Activated gamma-delta T cell treated with Interleukin-2 at 50 U/mL for 16 hours (primary cell): ENCODE measurements at places on chromosomes 5 and 9.

DNA sequence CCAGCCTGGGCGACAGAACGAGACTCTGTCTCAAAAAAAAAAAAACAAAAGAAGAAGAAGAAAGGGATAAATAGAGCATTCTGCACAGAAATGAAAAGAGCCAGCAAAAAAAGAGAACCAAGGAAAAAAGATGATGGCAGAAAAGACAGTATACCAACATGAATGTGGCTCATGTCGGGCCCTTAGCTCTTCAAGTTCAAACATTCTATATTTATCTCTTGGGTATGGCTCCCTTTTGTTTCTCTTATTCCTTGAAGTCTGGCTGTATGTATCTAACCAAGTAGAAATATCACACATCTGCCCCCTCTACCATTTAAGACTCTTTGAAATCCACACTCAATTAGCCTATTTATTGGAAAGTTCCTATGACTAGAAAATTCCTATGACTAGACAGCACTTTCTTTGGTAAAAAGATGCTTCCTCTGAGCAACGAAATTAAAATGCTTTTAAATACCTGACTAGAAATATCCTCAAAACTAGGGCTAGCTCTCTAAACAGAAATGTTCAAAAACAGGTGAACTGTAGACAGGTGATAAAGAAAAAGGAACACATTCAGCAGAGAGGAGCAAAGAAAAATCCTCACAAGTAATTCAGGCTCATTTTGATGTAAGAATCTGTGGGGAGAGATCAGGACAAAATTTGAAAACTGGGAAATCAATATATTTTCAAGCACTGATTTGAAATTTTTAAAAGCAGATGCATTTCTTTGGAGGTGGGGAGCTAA lies 2.6 kb downstream of the SELENOP start:
- no peak for DNase-seq

GRCh38 chr9:38287420-38287985 lies 105.0 kb upstream of the ALDH1B1 start:
- no peak for DNase-seq

DNA sequence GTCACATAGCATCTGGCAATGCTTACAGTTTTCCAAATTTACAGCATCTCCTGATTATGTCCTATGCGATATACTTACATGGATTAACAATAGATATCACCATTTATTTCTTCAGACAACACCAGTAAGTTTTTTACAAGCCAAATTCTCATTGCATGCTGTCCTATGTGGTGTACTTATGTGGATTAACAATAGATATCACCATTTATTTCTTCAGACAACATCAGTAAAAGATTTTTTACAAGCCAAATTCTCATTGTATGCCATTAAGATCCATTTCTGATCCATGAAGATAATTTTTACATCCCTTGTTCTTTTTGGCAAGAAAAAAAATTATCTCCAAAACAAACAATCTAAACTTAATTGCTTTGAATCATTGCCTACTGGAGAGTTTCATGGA lies 340.9 kb downstream of the KCNN2 start:
- no peak for DNase-seq

DNA sequence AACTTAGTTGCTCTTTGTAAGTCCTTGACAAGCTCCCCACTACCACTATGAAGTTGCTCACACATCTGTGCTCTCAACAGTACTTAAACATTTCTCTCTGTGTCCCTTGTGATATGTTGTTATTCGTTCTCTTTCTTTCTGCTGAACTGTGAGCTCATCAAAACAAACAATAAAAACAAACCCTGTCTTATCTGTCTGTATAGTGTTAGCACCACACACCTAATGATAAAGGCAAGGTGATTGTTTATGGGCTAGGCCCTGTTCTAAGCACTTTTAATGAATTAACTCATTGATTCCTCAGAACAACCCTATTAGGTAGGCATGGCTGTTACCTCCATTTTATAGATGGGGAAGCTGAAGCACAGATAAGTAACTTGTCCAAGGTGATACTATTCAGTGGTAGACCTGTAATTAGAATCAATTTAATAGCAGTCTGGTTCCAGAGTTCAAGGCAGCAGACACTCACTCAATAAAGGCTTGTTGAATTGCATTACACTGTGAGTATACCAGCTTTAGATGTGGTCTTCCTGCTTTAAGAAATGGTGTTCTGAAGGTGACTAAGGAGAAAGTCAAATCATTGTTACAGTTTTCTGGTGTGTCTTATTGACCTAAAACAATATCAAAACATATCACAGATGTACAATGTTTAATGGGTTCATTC lies 153.6 kb upstream of the ELL2 start:
- DNase-seq, result no peak

- no peak for DNase-seq
Measured at GRCh38 chr9:93308676-93309075, 124.7 kb downstream of the WNK2 start.

GRCh38 chr5:82794876-82795275 lies 282.3 kb downstream of the TMEM167A start:
- no peak for DNase-seq

GRCh38 chr5:66824476-66824875 lies 228.3 kb downstream of the MAST4 start:
- DNase-seq, result no peak

DNA sequence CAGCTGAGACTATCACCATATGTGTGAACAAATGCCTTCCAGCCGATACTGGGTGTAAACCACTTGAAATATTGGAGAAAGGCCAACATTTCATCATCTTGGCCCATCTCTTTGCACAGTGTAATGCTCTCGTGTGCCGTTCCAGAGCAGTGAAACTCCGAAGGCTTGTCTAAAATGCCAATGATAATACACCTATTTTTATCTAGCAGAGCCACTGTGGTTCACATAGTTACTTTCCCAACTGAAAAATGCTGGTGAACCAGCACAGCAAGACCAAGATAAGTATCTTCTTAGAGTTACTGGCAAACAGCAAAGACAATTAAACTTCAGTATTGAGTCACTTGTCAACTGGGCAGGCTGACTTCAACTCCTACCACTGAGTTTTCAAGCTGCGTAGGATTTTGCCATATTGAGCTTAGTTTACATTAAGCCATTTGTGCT lies 379.9 kb upstream of the ACTBL2 start:
- no peak for DNase-seq

- DNase-seq, result no peak
Measured at GRCh38 chr5:130171699-130172098, 267.4 kb downstream of the CHSY3 start.

DNA sequence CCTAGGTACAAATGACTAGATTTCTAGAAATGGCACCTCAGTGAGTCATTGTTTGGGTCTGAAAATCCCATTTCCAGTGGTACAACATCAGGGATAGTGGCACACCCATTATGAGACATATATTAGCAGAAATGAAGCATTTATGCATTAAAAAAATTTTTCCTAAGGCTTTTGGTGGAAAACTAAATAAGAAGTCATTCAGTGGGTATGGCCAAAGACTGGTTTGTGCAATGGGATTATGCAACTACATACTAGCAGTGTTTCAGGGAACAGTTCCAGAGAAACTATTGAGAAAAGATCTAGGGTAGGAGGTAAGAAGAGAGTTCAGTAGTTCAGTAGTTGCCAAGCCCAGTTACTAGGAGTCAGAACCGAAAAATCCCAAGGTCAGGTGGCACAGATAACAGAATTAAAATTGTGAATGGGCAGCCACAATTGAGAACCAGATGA lies 106.5 kb upstream of the HAPLN1 start:
- DNase-seq, result no peak

GRCh38 chr5:154494036-154494435 lies 16.0 kb upstream of the HAND1 start:
- no peak for DNase-seq

DNA sequence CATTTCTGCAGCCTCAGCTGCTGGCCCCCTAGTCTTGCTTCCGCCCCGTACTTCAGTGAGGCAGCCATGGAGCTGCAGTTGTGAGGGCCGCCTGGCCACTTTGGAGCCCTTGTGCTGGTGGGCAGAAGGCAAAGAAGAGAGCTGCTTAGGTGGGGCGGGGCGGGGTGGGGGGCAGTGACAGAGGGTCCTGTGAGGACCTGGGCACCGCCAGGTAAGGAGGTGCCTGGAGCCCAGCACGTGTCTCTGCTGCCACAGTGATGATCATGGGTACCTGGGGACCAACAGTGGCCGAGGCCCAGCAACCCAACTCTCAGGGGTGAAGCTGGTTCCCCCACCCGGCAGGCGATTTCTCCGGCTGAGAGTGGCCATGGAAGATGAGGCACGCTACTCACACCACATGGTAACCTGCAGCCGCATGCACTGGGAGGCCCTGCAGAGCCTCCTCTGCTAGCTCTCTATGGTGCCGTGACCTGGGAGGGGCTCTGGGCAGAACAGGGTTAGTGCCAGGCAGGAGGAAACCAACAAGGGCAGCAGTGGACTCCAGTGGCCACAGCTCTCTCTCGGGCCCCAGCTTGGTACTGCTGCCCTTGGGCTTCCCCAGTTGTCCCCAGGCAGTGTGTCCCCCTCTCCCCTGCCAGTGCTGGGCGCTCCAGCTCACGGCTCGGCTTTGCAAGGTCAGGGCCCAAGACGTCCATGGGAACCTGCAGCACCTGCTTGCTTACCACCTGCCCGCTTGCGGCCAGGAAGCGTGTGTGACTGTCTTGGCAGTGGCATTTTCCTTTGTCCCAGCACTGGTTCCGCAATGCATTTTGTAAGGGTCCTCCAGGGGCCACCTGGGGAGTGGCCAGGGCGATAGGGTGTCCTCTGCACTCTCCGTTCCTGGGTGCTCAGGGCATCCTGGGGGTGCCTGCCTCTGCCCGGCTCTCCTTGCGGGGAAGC lies 24.0 kb downstream of the NDUFS6 start:
- no peak for DNase-seq

GRCh38 chr5:59485629-59486439 lies 407.7 kb downstream of the PDE4D start:
- DNase-seq, result no peak

- DNase-seq, result no peak
Measured at GRCh38 chr9:134350416-134350994, 24.2 kb downstream of the RXRA start.

DNA sequence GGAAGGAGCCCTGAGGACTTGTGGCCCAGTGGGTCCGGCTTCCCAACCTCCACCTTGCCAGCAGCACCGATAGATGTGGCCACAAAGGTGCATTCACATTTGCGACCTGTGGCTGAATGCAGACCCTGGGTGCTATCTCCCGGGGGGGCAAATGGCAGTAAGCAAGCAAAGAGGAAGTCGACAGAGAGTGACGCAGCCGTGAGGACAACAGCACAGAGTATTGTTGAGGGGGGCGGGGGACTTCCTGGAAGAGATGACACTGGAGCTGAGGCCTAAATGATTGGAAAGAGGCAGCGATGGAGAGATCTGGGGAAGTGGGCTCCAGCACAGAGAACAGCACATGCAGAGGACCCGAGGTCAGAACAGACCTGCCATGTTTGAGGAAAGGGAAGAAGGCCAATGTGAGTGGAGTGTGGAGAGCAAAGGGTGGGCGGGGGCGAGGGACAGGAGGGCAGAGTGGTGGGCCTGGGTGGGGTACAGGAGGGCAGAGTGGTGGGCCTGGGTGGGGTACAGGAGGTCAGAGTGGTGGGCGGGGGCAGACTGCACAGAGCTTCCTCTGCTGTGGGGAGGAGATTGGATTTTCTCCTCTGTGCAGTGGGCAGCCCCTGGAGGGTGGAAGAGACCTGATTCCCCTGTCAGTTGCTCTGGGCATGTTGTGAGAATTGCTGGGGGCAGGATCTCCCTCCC lies 42.6 kb downstream of the ADAMTS2 start:
- no peak for DNase-seq

- no peak for DNase-seq
Measured at GRCh38 chr5:88256872-88257271, 11.8 kb downstream of the TMEM161B start.

DNA sequence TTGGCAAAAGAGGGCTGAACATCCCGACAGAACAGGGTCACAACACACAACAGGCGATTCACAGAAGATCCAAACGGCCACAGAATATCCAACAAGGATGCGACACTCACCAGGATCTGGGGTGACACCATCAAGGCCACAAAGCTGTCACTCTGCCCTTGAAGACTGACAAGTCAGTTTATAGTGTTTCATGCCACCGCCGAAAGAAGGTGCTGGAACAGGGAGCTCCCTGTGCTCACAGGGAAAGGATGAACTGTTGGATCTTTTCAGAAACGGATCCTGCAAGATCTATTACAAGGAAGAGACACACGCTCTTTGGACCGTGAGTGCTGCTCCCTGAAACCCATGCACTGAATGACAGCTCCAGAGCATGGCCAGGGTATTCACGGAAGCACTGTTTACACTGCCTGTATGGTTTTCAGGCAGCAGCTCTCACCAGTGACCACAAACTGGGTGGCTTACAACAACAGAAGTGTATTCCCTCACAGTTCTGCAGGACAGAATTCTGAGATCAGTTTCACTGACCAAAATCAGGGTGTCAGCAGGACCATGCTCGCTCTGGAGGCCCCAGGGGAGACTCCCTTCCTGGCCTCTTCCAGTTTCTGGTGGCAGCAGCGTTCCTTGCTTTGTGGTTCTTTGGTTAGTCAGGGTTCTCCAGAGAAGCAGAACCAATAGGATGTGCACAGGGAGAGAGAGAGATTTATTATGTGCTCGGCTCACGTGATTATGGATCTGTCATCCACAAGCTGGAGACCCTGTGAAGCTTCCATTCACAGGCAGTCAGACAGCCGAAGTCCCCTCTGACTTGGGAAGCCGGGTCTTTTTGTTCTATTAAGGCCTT lies 52.8 kb downstream of the SEMA4D start:
- DNase-seq, result no peak

DNA sequence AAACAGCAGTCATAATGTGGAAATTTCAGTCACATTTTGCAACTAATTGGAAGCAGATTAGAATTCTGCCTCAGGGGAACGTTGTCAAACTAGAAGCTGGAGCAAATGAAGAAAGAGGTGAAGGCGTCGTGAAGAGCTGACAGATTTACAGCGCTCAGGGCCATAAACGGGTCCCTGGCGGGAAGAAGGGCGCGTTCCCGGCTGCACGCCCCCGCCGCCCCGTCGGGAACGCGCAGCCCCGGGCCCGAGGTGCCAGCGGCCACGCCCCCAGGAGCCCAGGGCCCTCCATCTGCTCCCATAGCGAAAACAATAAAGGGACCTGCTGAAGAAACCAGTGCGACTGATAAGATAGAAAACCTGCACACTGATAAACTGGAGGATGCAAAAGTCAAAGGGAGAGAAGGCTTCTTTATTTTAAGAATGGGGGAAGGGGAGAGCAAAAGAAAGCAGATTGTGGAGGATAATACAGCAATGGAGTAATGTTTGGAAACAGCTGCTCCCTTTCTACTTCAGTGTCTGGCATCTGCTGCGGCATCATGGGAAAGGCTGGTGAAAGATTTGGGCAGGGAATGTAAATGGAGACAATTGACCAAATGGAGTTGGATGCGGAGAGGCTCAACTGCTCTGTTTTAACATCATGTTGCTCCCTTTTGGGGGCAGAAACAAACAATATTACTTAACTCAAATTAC lies 11.1 kb downstream of the ZNF608 start:
- no peak for DNase-seq

GRCh38 chr9:21553441-21553840 lies 71.3 kb upstream of the IFNE start:
- DNase-seq, result no peak

- DNase-seq, result no peak
Measured at GRCh38 chr5:88396000-88396535, 127.4 kb upstream of the TMEM161B start.

GRCh38 chr9:70874451-70874850 lies 247.0 kb downstream of the TRPM3 start:
- no peak for DNase-seq
